ENCODE measurements at places on chromosomes 12 and 14.

DNA sequence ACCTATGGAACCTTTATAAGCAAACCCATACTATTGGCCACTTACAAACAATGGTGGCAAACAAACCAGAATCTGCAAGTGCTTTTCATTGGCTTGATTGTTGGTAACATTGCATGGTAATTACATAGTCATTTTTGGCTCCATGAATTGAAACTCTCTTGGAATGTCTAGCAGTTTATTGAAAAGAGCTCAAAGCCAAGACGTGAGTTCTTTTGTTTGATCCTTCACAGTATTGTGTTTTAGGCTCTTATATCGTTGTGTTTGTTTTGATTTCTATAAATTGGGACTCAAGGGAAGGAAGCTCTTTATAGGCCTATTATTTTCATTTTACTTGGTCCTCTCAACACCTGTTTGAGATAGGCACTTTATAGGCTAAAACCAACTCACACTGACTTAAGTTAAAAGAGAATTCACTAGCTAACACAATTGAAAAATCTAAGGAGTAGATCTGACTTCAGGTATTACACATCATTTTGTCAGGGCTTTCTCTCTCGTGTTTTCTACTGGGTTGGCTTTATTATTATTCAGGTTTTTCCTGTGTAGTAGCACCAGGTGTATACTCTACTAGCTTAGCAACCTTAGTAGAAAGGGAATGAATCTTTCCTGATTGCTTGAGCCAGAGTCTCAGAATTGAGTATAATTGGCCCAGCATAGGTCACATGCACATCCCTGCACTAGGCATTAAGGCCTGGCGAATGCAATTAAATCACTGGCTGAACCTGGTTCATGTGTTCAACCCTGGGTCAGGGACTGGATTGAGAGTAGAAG lies 341.4 kb downstream of the RAD51B start:
- DNase-seq, result no peak

DNA sequence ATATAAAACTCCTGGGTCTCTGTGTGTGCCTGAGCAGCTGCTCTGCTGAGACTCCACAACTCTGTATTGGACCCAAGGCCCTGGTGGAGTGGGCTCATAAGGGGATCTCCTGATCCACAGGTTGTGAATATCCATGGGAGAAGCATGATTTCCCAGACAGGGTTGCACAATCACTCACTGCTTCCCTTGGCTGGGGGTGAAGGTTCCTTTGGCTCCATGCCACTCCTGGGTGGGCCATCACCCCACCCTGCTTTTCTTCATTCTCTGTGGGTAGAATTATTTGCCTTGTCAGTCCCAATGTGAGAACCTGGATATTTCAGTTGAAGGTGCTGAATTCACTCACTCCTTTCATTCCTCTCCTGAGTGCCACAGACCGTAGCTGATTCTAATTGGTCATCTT lies 205.2 kb upstream of the TMEM260 start:
- DNase-seq, result no peak

DNA sequence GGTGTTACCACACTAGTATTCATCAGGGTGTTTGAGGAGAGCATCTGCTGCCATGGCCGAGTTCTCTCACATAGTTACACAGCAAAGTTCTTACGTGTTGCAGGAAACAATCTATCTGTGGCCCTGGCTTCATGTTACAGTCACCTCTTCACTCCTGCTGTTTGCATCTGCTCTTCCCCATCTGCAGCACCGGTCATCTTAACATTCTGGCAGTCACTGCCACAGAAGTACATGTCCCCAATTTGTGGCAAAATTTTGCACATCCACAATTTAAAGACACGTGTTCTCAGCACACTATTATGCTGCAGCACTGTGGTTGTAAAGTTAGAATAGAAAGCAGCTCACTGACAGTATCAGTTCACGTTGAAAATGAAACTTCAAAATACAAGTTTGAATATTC lies 23.2 kb downstream of the MAPK1IP1L start:
- DNase-seq, result peak; percentile 36

GRCh38 chr12:127675936-127676335 lies 591.0 kb upstream of the TMEM132C start:
- no peak for DNase-seq

- DNase-seq, result no peak
Measured at GRCh38 chr14:101654051-101654450, 92.8 kb downstream of the DIO3 start.

DNA sequence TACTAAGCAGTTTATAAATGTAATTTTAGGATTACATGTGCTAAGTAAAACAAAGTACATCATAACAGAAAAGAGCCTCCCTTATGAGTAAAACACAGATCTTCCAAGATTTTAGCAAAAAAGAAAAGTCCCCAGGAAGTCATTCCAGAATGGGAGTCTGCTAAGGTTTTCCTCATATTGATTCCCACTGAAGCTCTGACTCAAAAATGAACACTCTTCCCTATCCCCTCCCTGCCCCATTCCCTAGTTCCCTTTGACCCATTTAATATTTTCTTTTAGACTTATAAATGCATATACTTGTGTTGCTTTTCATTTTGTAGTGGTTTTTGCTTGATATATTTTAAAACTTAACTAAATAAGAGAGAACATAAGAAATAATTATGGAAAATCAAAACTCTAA lies 40.1 kb downstream of the PTGER2 start:
- no peak for DNase-seq

DNA sequence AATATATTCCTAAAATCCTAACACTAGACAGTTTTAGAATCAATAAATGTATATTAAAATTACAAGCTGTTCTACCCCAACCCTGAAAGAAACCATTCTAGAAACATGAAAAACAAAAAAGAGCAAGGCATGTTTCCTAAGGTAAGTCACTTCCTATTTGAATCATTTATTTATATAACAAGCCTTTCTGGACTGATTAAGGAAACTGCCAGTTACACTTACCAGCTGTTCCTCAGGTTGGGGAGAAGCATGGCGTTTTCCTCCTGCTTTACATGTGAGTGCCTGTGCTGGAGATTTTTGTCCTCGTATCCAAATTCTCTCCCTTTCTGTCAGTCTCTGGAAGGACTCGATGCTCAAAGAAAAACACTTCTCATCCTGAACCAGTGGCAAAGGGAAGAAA lies 183.3 kb downstream of the EFCAB11 start:
- no peak for DNase-seq

DNA sequence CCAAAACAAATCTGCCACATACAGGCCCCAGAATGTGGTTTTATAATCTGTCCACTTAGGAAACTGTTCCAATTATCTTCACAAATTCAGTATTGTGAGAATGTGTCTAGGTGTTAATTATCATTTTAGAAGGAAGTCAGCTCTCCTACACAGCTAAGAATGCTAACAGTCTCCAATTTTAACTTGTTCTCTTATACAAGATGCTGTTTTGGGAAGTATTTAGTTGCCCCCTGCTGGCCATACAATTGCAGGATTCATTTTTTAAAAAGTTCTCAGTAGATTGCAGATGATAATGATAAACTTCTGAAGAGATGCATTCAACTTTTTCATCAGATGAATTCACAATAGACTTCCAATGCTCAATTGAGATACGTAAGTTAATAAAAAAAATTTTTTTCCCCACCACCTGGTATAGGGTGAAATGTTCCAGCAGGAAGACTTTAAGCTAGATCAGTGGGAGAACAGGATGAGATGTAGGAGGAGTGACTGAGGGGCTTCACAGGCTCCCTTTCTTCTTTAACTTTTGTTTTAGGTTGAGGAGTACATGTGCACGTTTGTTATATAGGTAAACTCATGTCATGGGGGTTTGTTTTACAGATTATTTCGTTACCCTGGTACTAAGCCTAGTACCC lies 27.3 kb upstream of the OSBPL8 start:
- DNase-seq, result no peak

- no peak for DNase-seq
Measured at GRCh38 chr12:119239040-119239439, 60.3 kb downstream of the HSPB8 start.

DNA sequence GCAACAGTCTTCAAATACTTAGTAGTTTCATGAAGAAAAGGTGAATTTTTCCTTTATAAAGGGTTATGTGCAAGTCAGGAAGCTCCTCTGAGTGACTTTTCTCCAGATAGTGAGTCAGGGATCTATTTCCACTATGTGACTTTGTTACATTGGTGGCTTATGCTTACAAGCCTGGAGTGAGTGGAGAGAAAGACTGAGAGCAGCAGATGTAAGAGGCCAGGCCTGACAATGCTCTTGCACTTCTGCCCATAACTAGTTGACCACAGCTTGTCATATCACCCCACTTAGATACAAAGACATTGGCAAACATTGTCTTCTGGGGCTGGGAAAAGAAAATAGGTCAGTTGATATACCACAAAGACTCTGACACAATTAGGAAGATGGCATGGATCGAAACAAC lies 236.5 kb downstream of the PDZRN4 start:
- DNase-seq, result no peak

DNA sequence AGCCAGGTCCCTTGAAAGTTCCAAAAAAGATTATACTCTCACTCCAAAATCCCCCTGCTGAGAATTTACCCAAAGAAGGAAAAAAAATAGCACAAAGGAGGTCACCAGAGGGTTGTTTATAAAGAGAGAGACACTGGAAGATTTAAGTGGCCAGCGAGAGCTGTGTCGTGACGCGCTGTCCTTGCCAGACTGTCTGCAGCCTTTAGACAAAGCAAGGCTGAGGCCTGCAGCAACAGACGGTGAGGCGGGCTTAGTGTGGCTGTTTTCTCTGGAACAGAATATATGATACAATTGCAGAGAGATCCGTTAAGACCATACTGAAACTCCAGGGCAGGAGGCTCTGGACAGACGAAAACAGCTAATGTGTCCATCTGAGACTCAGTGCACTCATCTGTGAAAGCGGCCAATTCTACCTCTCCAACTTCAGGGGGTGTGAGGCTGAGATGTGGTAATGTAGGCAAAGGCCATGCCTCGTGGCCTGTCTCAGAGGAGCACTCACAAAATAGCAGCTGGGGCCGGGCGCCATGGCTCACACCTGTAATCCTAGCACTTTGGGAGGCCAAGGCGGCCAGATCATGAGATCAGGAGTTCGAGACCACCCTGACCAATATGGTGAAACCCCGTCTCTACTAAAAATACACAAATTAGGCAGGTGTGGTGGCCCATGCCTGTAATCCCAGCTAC lies 36.2 kb downstream of the ANAPC7 start:
- DNase-seq, result no peak

GRCh38 chr14:24058260-24058950 lies 6.6 kb downstream of the CARMIL3 start:
- DNase-seq, result no peak

- no peak for DNase-seq
Measured at GRCh38 chr12:103836345-103836744, 4.7 kb downstream of the NT5DC3 start.

GRCh38 chr12:127559349-127560040 lies 707.5 kb upstream of the TMEM132C start:
- peak; percentile 94 for DNase-seq

- DNase-seq, result peak; percentile 28
Measured at GRCh38 chr12:106519607-106520021, 63.2 kb upstream of the RFX4 start.

DNA sequence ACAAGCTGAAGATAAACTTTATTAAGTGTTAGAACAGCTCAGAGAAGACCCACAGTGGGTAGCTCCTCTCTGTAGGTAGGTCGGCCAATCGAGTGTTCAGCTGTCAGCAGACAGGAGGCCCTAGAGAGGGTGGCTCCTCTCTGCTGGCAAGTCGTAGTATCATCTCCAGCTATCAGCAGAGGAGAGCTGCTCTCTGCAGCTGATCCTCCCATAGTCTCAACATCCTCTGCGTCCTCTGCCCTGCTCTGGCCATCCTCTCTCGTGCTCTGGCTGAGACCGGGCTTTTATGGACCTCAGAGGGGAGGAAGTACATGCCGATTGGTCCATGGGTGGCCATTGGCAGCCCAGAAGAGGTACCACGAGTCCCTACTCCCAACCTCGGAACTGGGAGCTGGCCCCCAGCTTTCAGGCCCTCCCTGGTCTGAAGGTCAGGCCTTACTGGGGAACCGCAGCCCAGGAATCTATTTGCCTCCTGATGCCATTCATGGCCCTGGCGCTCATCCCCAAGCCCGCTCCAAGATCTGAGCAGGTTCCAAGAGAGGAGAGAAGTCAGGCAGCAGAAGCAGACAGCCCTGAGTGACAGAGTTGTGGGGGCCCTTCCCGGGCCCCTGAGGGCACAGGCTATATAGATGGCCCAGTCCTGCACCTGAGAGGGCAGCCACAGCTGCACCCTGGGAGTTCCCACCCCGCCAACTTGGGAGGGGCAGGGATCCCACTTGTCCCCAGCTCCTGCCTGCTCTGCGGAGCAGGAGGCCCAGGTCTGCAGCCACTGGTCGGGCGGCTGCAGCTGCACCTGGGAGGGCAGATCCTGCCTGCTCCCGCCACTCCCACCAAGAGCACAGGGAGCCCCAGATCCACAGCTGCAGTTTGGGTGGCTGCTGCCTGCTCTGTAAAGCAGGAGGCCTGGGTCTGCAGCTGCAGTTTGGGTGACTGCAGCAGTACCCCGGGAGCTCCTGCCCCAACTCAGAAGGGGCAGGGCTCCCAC lies 3.5 kb upstream of the PWP1 start:
- no peak for DNase-seq

DNA sequence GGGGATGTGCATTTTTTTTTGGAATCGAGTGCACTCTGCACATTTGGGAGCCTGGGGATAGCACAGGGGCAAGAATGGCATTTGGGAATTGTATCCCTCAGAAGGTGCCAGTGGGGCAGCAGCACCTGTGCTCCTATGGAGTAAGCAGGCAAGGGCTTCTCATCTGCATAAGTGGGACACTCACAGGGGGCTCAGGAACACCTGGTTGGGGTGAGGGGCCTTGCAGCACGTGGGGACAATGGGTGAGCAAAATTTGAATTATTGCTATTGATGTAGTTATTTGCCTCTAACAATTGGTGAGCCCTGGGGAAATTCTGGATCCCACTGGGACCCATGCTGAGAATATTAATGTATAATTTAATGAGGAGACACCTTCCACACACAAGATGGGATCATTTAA lies 274.2 kb downstream of the TTC6 start:
- DNase-seq, result no peak

DNA sequence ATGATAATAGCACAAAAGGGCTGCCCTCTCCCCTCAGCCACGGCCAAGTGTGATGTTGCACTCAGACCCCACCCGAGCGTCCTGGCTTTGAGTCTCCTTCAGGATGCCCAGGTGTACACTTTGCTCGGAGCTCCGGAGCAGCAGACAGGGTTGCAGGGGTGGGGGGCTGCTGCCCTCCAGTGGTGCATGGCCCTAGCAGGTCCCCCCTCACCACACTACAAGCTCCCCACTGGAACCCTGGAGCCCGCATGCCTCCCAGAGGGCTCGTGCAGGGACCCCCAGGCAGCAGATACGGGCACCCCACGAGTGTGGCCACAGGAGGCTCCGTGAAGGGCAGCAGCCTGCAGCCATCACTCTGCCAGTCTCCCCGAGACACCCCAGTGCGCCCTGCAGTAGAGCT lies 69.9 kb upstream of the C14orf180 start:
- no peak for DNase-seq

- DNase-seq, result peak; percentile 8
Measured at GRCh38 chr14:101665478-101666078, 95.9 kb upstream of the PPP2R5C start.

DNA sequence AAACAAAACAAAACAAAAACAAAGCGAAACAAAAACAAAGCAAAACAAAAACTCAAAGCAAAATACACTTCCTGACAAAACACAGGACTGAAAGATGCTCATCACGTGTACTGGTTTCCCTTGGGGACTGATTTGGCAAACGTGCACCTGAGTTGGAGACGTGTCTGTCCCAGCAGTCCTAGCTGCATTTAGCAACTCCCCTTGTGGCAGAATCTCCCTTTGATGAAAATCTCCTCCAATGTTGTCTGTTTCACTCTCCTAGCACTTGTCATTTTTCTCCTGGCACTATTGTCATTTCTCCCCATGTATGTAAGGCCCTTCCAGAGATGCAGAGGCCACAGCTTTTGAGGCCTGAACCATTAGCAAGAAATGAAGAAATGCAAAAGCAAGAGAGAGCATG lies 6.8 kb upstream of the SLC24A4 start:
- DNase-seq, result no peak

GRCh38 chr12:93591137-93591868 lies 18.8 kb downstream of the SOCS2 start:
- peak; percentile 65 for DNase-seq

Measured in skeletal muscle cell (primary cell).